ENCODE measurements at places on chromosomes 5 and 9.

- no peak for DNase-seq
Measured at GRCh38 chr9:97510797-97511654, 9.6 kb downstream of the TMOD1 start.

GRCh38 chr5:135991429-135991828 is 36.6 kb upstream of the LECT2 start:
- DNase-seq: no peak

DNA sequence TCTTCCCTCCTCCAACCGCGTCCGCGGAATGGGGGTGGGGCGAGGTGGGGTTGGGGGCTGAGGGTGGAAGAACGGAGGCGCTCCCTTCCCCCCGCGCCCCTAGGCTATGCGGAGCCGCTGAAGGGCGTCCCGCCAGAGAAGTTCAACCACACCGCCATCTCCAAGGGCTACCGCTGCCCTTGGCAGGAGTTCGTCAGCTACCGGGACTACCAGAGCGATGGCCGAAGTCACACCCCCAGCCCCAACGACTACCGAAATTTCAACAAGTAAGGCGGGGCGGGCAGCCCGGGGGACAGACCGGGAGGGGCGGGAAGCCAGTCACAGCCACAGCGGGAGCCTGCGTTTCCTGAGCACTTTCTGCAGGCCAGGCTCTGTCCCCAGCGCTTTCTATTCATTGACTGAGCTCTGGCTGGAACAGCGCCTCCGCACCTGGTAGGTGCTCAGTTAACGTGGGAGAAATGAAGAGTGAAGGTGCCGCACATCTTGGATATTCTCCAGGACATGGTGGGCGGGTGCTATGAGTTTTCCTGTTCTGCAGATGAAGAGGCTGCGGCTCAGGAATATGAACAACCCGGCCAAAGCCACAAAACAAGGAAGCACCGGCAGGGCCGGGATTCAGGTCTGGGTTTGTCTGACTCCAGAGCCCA is 11.3 kb downstream of the MYOZ3 start:
- peak; percentile 66 for DNase-seq

- no peak for DNase-seq
Measured at GRCh38 chr5:149931992-149932436, 12.6 kb downstream of the PDE6A start.
